WERI-Rb-1 (cell line): ENCODE measurements at places on chromosomes 2 and 18.
A peak's percentile ranks its signal among the peaks of the same experiment; 100 is the strongest.

GRCh38 chr2:176454893-176455815, 185.9 kb downstream of the MTX2 start:
- DNase-seq, result peak; percentile 81

DNA sequence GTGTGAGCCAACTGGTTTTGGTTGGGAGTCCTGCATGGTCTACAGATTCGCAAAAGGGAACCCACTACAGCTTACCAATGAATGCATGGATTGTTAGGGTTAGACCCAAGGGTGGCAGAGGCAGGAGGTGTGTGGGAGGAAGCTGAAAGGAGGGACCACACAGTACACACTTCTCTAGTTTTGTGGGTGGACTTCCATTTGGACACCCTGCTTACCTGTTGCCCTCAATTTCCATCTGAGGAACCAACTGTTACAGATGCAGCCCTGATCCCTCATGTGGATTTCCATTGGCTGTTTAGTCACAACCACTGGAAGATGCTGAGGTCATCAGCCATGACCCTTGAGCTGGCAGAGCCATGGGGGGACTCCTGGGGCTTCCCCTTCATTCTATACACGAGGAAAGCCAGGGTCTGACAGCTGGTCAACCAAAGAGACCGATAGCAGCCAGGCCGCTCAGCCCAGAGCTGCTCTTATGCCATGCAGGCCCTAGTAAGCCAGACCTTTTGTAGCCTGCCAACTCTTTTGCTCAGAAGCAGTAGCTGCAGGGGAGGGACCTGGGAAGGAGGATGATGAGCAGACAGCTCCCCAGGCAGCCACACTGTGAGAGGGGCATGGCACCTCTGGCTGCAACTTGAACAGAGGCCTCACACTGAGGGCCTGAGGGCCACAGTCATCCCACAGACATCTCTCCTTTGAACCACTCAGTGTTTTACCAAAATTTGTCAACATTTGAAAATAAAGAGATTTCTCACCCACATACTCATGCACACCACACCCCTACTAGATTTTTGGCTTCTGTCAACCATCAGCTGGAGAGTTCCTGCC, 162.1 kb downstream of the SETBP1 start:
- no peak for DNase-seq

DNA sequence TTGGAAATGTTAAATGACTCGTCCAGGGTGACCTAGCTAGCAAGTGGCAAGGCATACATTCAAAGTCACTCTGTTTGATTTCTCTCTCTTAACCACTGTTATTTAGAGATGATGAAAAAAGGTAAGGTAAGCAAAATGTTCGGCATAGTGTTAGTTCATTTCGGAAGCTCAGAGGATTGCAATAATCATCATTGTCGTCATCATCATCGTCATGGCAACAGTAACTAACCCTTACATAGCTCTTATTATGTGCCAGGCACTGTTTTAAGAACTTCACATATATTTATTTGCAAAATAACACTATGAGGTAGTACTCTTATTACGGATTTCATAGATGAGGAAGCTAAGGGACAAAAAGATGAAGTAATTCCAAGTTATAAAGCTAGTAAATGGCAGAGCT, 292.7 kb upstream of the CXCR4 start:
- no peak for DNase-seq

DNA sequence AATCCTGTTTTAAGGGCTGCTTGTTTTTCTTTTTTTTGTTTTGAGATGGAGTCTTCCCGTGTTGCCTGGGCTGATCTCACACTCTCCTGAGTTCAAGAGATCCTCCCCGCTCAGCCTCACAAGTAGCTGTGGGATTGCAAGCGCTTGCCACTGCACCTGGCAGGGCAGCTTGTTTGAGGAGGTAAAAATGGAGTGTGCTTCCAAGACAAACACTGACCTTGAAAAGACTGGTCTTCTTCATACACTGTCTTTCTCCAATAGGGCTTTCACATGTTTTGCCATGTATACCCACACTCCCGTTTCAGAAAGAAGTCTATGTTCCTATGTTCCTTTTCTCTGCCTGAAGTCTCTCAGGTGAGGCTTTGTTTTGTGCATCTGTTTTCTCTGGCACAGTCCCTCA, 32.6 kb upstream of the LDAH start:
- no peak for DNase-seq

DNA sequence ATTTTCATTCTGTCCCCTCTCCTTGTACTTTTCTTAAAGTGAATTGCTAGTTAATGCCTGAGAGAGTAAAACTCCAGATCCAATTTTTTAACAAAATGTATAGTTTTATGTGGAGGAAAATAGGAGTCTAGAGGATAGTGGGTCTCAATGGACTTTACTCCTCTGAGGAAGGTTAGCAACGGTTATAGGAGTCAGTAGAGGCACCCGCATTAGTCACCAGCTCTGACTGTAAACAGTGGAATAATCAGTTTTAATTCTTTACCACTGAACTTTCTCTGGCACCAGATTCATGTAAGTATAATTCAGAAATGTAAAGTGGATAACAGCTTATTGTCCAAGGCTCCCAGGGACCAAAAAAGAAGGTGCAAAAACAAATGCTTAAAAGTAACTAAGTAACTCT, 38.7 kb upstream of the HNMT start:
- no peak for DNase-seq

GRCh38 chr2:200089756-200090109, 134.4 kb downstream of the MAIP1 start:
- no peak for DNase-seq

DNA sequence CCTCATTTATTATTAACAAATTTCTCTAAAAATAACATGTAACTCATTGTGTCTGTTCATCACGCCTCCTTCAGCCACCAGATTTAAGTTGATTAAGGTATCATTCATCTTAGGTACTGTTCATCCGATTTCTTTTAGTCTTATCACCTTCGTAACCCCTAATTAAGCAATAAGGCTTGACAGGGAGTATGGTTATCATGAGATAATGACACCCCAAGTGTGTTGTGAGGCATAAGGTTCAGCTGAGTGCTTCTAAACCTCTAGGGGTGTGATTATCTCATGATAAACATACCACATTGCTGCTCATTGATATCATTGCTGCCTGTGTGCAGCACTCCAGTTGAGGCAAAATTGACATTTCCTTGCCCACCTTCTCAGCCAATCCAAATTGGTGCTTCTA, 158.9 kb upstream of the BOD1L2 start:
- peak; percentile 30 for DNase-seq

DNA sequence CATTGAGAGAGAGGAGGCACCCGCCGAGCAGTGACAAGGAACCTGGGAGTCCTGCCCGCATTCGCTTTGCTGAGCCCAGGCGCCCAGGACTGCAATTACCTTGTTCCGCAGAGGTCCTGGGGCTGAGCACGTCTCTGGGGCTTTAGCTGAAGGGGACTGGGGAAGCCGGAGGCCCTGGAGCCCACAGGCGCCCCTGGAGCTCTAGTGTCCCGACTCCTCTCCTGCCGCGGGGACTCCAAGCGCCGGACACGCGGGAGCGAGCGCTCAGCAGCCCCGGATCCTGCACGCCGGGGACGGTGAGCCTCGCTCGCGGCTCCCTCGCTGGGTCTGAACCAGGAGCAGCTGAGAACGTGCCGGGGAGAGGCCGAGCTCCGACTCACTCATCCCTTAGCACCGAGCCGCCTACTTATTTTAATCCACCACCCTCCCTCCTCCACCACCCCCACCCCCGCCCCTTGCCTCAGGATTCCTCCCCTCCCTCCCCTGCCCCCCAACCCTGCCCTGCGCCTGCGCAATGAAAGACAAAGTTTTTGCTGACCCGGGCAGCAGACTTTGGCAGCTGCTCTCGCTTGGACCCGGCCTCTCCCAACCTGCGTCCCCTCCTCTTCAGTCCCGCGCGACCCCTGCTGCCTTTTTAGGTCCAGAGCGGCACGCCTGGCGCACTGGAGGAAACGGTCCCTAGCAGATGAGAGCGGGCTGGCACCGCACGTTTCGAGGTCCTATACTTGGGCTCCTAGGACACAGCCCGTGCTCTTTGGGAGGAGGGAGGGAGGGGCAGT, at the start of gene OSR1:
Gene OSR1 (minus strand): TSS at position 382 of the 779 bp plus-strand sequence. CDS start 4,818 bp downstream, outside the sequence.
- peak; percentile 77 for DNase-seq

- DNase-seq, result no peak
These were observed 52.7 kb upstream of the TMEFF2 start for GRCh38 chr2:192247456-192247855.

DNA sequence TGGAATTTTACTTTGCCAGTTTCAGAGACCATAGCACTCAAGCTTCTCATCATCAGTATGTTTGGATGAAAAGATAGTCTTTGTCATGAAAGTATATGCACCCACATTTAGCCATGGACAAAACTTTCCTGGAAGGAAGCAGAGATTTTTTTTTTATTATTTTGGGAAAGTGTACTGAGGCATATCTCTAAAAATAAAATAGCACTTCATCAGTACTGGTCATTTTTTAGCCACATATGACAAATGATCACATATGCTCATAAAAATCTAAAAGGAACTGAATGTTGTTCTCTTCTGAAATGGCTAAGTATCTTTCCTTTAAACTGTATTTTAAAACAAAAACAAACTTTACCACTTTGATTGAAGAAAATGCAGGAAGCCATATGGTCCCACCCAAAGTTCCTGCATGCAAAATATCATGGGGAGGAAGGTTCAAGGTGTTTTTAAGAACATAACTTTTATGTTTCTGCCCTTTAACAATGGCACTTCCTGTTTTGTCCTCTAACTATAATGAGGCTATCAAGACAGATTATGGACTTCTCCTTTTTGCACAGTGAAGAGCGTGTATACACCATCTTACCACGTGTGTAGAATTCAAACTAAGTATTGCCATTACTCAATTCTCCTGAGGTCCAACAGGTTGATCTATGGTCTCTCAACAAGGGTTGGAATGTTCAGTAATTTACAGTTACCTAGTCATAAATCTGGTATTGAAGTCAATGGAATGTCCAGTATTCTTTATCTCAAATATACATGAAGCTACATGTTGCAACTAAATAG, 77.1 kb upstream of the SLC39A10 start:
- no peak for DNase-seq

DNA sequence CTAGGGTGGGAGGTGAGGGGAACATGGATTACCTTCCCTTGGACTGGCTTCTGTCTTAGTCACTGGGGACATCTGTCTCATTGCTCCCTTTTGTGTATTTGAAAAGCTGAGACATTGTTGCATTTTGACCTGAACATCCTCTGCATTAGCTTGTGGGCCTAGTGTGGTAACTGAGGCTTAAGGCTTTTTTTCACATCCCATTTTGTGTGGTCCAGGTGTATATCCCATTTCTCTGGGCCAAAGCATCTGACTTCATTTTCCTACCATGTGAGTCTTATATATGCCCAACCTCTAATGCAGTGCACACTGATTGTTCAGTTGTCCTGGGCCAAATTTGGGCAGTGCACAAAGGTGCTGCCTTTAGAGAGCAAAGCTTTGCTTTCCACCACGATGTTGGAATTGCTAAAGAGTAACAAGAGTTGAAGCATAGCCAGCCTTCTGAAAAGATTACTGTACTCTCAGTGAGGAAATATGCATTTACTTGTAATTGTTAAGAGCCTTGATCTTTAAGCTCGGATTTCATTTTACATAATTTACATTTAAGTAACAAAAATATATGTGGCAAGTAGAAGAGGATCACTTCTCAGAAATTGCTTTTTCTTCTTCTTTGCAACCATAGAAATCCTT, 13.3 kb downstream of the PRKCE start:
- DNase-seq, result no peak

DNA sequence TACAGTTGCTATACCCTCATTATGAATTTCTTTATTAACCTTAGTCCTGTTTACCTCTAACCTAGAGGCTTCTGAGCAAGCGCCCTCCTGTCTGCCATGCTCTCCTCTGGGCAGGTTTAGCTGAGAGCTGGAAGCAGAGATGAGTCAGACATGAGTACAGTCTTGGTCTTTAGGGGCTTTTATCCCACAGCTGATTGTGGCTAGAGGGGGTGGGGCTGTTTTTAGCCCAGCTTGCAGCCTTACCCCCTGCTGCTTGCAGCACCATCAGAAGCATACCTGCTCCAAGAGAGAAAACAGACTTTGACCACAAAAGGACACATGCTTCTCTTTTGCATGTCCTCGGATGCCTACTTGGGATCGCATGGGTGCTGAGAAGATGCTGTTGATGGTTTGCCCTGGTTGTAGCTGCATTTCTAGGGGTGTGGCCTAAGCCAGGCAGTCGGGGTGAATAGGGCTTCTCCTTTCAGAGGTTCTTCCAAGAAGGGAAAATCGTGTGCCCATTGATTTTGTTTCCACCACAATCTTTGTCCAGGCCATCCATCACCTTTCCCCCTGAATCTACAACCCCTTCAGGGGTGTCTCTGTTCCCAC, 115.0 kb upstream of the LGALSL start:
- DNase-seq, result peak; percentile 68

GRCh38 chr18:9765501-9765900, 57.4 kb downstream of the RAB31 start:
- peak; percentile 29 for DNase-seq

- DNase-seq, result no peak
These were observed 30.0 kb downstream of the ATOH8 start for GRCh38 chr2:85783796-85784195.

GRCh38 chr2:36951574-36951973, 14.8 kb downstream of the STRN start:
- no peak for DNase-seq

GRCh38 chr2:147051814-147052213, 793.0 kb upstream of the ACVR2A start:
- no peak for DNase-seq

DNA sequence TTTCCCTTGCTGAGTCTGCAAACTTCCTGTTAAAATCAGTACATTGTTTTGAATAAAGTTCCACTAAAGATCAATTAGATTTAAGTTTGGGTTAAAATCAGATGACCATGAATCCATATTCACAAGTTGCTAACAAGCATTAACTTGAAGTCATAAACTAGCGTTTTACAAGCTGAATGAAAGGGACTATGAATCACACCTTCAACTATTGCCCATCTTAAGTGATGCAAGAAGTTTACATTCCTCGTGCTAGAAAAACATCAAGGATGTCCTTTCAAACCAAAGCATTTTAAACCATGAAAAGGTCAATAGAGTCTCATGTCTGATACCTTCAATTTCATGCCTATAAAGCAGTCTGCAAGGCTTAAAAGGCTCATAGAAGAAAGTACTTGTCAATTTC, 257.2 kb upstream of the SYT4 start:
- no peak for DNase-seq
